ENCODE measurements at places on chromosomes 13 and 19. TPM values are rescaled to one million over a fixed set of nuclear protein-coding genes. Genes with fewer than 3 reads are reported as not detected.

GRCh38 chr19:12784394-12784870, 6.9 kb upstream of the JUNB start:
- no peak for DNase-seq

- no peak for DNase-seq
Observed at GRCh38 chr13:110425444-110425780, 118.3 kb downstream of the COL4A2 start.

- DNase-seq: no peak
Observed at GRCh38 chr13:38952827-38953226, 37.8 kb downstream of the STOML3 start.

- DNase-seq: no peak
Observed at GRCh38 chr13:42396901-42397655, 125.1 kb downstream of the AKAP11 start.

DNA sequence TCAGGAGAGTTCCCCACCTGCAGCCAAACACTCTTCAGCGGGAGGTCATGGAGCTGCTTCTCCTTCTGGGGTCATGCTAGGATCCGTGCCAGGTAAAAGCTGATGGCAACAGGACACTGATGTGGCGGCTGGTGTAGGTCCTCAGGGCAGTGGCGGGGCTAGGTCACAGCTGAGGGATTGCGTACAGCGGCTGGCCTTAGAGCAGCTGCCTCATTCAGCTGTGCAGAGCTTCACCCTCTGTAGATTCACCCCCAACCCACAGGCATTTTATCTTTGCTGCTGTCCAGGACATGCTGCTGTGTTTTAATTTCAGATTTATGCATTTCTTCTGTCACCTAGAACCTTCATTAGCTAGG, 2.3 kb downstream of the MCF2L start:
- DNase-seq: no peak

DNA sequence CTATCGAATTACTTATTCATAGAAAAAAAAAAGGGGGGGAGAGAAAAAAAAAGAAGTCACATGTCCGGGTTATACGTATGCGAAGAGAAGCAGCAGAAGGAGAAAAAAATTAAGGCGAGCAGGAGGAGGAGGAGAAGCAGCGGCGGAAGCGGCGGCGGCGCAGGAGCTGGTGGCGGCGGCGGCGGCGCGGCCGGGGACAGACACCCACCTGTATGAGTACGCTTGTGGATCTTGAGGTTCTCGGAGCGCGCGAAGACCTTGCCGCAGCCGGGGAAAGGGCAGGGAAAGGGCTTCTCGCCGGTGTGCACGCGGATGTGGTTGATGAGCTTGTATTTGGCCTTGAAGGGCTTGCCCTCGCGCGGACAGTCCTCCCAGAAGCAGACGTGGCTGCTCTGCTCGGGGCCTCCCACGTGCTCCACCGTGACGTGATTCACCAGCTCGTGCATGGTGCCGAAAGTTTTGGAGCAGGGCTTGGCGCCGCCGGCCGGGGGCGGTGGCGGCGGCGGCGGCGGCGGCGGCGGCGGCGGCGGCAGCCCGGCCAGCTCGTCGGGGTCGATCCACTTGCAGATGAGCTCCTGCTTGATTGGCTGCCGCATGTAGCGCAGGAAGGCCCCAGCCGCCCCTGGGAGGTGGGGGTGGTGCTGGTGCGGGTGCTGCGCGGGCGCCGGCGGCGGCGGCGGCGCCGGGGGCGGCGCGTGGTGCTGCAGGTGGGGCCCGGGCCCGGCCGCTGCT, 1.5 kb downstream of the ZIC5 start:
- no peak for DNase-seq

DNA sequence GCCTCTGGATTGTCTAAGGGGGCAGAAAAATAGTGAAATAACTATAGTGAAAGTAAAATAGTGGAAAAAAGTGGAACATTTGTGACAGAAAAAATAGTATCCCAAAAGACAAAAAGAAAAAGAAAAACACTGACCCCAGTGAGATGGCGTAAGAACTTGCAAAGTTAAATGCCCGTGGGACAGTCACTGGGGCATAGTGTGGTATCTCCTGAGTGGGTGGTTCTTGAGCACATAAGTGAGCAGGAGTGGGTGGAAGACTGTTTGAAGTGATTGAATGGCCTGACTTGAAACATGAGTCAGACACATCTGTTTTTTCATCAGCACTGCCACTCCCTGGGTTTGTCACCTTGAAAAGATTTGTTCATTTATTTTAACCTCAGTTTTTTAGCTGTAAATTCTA, 2.5 kb downstream of the ZNF430 start:
- no peak for DNase-seq

DNA sequence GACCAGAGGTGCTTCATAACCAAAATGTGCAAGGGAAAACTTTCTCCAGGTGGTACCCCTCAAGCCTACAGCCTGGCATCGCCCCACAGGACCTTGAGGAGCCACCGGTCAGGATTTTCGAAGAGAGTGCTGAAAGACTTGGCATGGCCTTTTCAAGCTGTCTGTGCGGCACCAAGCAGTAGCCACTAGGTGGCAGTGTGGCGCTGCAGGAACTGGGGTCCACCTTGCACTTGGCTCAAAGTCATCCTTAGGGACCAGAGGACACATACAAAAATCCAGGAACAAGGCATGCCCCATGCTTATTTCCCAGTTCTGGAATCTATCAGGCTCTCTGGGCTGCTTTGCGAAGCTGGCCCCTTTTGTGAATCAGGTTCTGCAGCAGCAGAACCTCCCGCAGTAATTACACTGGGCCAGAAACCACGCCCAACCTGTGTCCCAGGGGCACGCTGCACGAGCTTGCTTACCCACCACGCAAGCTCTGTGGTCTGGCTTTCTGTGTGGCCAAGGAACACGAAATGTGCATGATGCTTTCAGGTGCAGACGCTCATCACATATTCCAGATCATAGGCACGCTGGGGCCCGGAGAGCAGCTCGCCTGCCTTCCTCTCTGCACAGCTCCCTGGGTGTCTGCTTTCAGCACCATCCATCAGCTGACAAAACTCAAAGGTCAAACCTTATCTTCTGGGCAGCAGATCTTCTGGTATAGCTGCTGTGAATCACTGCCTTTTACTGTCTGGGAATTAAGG, 87.2 kb downstream of the SLC7A1 start:
- DNase-seq: peak; percentile 86

- peak; percentile 74 for DNase-seq
Observed at GRCh38 chr19:18251587-18252369, 22.5 kb downstream of the IQCN start.

DNA sequence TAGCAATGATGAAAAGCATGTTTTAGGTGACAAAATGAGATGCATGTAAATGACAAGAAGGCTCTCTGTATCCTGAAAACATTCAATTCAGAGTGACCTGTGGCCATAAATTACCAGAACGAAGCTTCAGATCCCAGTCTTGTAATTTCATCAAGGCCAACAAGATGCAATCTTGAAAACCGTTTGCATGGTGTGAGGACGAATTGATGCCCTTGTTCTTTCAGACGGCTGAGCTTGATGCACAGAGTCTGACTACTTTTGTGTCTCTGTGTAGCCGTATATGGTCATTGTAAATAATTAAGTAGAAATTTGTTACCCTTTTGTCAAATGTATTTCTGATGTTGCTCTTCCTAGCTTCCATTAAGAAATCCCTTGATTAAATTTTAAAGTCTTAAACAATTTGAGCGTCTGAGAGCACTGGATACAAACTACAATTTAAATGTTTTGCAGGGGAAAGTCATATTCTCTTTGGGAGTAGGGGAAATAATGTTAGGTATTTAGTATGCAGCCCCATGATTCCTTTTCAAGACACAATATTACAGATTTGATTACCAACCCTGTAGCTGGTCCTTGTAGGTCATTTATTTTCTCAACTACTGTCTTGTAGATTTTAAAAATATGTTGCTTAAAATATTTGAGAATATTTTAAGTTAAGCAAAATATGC, 125.8 kb upstream of the PCDH9 start:
- no peak for DNase-seq

GRCh38 chr13:24250376-24251057, 58.9 kb upstream of the C1QTNF9 start:
- no peak for DNase-seq

DNA sequence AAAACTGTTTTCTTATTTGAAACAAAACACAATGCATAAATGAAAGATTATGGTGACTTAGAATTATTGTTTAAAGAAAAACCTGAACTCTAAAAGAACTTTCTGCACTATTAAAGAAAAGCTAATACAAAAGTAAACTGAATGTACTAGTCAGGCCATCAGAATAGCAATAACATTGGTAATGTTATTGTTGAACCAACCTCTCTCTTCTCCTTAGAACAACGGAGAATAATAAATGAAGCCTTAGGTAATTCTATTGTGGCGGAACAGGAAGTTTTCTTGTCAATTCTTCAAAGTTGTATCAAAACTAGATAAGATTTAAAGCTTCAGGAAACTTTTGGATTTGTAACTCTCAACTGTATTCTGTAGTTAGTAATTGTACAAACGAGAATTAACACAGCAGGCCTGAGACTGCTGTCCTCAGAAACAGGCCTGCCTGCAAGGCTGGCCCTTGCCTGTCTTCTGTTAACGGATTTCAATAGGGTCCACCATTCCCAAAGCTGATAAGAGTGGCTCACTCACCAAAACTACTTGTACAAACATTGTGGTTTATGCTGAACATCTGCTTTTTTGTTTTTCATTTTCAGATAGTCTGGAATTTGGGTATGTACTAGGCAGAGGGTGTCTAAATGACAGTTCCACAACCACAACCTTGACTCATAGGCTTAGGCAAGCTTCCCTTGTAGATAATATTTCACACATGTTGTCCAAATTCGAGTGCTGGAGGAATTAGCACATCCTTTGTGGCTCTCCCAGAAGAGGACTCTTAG, 825.8 kb downstream of the GPC5 start:
- peak; percentile 18 for DNase-seq

- DNase-seq: no peak
Observed at GRCh38 chr13:87684850-87685742, 13.9 kb downstream of the SLITRK5 start.

DNA sequence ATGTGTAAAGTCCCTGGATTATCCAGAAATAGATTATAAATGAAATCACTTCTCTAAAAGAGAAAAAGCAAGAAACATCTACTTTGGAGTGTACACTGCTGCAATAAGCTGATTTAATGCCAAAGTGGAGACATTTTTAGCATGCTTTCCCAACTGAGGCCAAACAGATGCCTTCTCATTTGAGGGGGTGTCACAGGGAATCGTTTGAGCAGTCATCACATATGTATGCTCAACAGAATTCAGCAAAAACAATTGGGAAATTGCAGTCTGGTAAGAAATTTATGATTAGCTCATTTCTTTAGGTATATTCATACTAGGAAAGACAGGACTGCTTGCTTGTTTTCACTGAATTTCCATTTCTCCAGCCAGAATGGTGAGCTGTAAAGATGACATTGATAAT, 27.3 kb upstream of the TPP2 start:
- DNase-seq: no peak

- no peak for DNase-seq
Observed at GRCh38 chr13:23067129-23067528, 113.7 kb upstream of the SGCG start.

GRCh38 chr19:8468761-8469373, 24.1 kb downstream of the HNRNPM start:
- DNase-seq: no peak

DNA sequence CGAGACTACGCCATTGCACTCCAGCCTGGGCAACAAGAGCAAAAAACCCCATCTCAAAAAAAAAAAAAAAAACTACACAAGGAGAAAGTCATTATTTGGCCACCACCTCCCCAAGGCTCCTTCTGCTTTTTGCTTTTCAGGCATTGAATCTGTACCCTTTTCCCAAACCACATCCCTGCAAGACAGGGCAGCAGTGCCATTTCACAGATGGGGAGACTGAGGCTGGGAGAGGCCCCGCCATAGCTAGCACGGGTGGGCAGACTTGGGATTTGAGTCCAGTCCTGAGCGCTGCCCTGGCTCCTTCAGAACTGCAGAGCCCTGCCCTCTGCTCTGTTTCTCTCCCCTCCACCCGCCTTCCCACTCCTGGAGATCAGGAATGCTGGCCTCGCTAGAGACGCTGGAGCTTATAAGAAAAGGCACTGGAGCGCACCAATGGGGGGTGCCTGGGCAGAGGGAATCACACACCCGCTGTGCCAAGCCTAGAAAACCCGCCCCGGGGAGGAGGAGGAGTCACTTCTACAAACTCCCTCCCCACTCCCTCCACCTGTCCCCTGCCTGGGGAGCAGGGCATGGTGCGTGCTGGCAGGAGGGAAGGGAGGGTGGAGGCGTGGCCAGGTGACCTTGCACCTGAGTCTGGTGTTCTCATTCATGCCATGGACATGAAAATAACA, 17.6 kb downstream of the TJP3 start:
- DNase-seq: peak; percentile 88

- DNase-seq: no peak
Observed at GRCh38 chr13:21075011-21075378, 13.6 kb upstream of the LATS2 start.

- no peak for DNase-seq
Observed at GRCh38 chr19:51873097-51873496, 14.7 kb downstream of the ZNF577 start.

DNA sequence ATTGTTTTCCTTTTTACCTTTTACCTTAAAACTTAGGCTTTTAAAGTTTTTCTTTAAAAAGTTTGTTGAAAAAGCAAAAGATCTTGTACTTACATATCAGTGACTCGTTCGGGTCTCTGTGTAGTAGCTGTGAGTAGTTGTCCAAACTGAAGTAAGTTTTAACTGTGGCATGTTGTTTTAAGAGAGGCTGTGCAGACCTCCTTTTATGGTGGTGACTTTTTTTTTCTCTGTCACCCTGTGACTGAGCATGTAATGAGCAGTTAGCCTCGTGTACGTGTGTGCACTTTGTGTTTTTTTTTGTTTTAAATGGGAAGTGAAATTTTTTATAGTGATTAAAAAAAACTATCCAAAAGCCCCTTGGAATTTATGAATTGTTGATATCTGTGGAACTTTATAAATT, at the start of gene GPR183:
Gene GPR183, minus strand, starts transcription at position 153 of the 400 bp plus-strand sequence. CDS start 11,254 bp downstream, outside the sequence.
- DNase-seq: peak; percentile 29

- peak; percentile 48 for DNase-seq
Observed at GRCh38 chr19:29942404-29943261, 594 bp downstream of the URI1 start.

- DNase-seq: no peak
Observed at GRCh38 chr13:28492569-28493367, 2.2 kb downstream of the FLT1 start.

- no peak for DNase-seq
Observed at GRCh38 chr19:41278478-41278877, 14.3 kb downstream of the HNRNPUL1 start.

- DNase-seq: no peak
Observed at GRCh38 chr13:75255653-75256052, 226.3 kb downstream of the TBC1D4 start.

GRCh38 chr13:94300401-94300800, 179.1 kb downstream of the DCT start:
- no peak for DNase-seq

- DNase-seq: no peak
Observed at GRCh38 chr13:20425819-20426219, 99.8 kb downstream of the CRYL1 start.

The PSG2 gene
- not detected for total RNA-seq

The KLK4 gene
- not detected for total RNA-seq

The POU4F1 gene
- not detected for total RNA-seq

The APOC1 gene
- total RNA-seq: 103 TPM

The C19orf67 gene
- total RNA-seq: not detected

The ASPDH gene
- not detected for total RNA-seq

The SNRNP70 gene
- 300 TPM for total RNA-seq

The TNFSF13B gene
- total RNA-seq: 7.2 TPM

The PLK5 gene
- 0.89 TPM for total RNA-seq

The ZNF587 gene
- total RNA-seq: 60.0 TPM

Data from mucosa of gallbladder (tissue), 1 donor.